ENCODE measurements at places on chromosomes 12 and 14.

- no peak for DNase-seq
These were observed 444.0 kb downstream of the CCER1 start for GRCh38 chr12:90510948-90511347.

DNA sequence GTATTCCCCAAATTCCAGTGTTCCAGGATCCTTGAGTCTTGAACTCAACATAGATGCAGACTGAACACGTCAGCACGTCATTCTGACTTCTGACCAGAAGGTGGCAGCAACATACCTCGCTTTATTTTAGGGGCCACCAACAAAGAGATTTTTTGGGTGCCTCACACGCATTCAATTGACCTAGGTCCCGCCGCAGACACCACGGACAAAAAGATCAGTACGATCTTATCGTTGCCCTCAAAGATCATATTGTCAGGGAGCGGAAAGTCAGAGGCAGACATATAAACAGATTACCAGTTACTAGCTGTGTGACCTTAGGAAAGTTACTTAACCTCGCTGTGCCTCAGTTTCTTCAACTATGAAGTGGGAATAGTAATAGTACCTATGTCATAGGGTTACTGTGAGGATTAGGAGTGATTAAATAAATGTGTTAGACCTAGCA is 6.5 kb upstream of the PRPH start:
- DNase-seq = peak; percentile 46

DNA sequence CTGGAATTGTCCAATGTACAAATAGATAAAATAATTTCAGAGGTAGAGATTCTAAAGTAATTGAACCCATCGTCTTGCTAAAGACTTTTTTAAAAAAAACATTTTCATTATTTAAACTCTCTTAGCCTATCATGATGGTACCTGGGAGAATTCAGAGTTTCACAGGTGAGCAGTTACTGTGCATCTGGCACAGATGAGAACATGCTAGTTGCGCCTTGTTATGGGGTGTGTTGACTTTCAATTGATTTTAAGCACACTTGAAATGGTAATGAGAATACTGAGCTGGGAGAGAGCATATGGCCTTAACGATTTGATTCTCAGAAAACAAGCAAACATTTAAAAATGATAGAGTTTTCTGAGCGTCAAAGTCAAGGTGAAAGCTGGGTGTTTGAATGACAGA is 66.6 kb downstream of the FLRT2 start:
- no peak for DNase-seq

GRCh38 chr14:68795597-68796417 is 2.9 kb upstream of the ZFP36L1 start:
- DNase-seq = no peak

DNA sequence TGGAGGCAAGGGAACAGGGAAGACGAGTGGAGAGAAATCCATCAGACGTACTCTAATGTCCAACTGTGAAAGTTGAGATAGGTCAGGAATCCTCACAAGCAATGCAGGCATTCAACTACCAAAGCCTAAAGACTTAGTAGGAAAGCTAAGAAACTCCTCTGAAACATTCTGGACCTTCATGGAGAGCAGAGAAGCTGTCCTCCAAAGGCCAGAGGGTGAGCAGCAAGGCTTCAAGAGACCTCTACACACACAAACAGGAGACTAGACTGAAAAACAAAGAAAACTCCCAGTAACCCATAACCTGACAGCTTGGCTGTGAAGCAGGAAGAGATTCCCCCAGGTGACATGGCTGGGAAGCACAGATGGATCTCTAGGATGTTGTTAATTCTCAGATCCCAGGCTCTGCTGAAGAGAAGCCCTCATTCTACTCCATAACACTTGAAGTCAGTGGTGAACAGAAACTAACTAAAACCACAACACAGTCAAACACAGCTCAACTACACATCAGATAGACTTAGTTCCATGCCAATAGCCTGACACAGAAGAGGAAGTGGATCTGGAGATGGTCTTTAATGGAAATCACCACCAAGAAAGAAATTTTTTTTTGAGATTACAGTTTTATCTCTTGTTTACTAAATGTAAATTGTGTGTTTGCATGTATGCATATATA is 23.2 kb upstream of the LYZ start:
- DNase-seq = no peak

- no peak for DNase-seq
These were observed 13.3 kb downstream of the PPP4R3A start for GRCh38 chr14:91496790-91497189.

DNA sequence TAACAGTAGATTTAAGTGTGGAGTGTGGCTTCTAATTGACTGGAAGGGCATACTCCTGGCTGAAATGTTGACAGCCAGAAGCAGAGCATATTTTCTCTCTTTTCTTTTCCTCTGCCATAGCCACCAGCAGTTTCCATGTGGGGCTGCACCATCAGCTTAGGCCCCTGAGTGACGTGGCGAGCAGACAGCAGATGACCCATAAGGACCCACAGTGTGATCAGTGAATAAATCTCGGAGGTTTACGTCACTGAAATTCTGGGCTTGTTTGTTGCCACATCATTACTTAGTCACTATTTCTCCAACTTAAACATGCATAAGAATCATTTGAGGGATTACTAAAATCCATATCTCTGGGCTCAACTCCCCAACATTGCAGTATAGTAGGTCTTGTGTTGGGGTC is 549.7 kb upstream of the TMEM132C start:
- DNase-seq = no peak

DNA sequence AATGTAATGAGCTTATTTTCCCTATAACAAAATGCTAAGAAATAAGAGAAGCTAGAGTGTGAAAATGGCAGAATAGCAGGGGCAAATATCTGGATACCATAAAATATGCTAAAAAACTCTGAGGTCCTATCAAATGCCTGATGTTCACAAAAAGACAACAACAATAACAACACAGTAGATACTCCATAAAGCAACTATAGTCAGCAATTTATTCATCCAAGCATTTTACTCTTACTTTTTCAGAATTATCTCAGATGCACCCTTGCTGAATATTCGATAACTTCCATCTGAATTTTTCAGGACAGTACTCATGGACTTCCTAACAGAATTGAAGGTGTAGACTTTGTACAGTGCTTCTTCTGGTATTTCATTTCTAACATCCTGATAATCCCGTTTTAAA is 88.9 kb downstream of the ATP2B1 start:
- DNase-seq = no peak

DNA sequence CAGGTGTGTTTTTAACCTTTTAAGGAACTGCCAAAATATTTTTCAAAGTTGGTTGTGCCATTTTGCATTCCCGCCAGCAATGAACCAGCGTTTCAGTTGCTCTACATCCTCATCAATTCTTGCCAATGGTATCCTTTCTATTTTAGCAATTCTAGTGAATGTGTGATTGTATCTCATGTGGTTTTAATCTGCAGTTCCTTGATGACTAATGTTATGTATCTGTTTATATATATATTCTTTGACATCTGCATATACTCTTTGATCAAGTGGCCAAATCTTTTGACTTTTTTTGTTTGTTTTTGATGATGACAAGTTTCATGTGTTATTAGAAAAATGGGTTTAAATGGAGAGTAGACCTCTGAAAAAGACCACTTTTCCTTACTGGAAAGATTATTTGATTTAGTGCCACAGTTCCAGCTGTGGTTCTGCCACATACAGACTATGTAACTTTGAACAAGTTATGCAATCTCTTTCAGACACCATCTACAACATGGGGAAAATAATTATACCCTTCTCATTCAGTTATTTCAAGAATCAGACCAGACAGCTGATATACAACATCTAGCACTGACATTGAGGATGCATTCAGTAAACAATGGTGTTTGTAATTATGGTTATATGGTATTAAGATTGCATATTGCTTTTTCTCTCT is 146.3 kb upstream of the CNOT2 start:
- DNase-seq = no peak

DNA sequence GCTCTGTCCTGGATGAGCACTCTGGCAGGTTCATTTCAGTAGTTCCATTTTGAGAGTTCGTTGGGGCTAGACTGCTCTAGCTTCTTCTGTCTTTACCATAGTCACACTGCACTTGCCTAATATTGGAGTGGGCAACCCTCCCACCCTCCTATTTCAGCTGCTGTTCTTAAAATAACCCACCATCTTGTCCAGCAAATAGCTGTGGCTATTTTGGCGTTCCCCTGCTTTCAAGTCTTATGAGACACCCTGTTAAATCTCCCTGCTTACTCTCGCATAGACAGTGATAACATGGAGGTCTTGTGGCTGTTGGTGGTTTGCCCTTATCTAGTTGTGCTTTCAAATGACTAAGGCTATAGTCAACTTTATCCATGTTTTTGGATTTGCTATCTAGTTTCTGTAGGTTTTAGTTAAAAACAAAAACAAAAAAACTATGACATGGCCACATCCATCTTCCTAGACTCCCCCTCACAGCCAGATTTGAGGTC is 65.5 kb downstream of the LRP6 start:
- no peak for DNase-seq

DNA sequence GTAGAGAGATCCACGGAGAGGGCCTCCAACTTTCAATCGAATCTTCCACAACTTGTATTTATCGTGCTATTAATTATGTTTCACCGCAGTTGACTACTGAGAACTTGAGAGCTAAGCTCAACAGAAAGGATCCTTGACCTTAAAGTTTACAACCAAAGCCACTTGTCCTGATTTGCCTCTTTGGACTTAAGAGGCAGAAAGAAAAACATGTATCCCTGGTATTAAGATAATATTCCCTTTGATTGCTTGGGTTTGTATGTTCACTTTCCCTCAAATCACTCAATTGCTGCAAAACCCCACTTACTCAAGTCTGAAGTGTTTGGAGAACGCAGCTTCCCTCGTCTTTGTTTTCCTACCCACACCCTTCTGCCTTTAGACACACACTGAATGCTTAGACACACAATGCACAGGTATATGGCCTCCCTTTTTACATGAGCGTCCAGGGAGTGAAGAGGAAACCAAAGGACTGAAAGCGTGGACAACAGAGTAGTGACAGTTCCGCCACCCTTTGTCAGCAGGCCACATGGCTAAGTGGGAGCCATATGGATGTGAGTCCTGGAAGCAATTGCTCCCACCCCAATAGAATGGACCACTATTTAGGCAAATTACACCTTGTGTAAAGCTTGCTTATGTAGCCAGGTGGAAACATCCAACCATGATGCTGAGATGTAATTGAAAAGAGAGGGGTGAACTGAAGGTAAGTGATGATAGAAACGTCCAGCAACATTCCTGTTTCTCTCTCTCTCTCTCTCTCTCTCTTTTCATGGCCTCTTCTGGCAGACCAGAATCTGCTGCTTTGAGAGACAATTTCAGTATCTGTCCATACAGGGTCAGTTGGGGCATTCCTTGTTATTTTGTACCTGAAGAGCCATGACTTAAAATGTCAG is 1.4 kb upstream of the PKP2 start:
- DNase-seq = no peak

- DNase-seq = no peak
These were observed 12.0 kb upstream of the DTX1 start for GRCh38 chr12:113044516-113044915.

DNA sequence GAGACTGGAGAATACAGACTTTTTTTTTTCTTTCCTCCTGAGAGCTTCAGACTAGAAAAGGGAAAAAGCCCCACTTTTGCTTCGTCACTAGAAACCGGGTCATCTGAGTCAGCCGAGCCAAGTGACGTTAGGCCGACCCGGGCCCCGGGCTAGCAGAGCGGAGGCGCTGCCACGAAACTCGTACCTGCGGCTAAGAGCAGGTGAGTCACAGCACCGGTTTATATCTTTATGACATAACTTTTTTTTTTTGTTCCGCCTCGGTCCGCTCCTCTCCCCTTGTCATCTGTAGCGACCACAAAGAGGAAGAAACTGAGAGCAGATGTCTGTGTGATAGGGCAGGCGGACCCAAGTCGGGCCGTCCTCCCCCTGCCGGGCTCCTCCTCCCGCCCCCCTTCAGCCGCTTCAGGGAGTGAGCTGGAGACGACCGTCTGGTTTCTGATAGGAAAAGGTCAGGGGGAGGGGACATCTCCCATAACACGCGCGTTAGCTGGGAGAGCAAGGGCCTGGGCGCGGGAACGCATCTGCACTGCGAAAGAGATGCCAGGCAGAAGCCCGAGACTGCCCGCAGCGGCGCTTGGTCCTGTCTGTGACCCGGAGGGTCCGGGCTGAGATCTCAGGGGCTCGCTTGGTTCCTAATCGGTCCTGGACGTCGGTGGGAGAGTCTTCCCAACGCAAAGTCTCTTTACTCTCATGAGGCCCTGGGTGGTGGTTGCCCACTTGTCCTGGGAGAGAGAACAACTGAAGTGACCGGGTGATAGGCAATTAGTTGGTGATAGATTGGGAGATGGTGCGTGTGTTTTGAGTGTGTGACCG is 586 bp downstream of the TTC6 start:
- DNase-seq = peak; percentile 28

- DNase-seq = no peak
These were observed 23.0 kb downstream of the BTBD6 start for GRCh38 chr14:105271224-105271890.

DNA sequence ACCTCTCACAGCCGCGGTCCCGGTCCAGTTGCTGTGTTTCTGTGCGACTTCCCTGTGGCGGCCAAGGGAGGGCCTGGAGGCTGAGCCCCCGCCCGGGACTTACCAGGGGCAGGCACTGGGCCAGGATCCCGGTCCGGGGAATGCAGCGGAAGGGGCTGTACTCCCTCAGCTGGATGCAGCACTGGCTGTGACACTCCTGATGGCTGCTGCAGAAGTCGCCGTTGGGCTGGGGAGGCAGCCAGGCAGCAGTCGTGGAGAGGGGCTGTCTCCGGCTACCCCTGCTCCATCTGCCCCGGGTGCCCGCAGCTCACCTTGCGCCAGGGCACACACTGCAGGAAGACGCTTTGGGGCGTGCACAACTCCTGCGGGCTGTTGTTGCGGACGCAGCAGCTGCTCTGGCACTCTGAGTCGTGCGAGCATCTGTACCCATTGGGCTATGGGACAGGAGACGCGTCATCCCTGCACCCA is 6.2 kb downstream of the LRCOL1 start:
- no peak for DNase-seq

- no peak for DNase-seq
These were observed 38.6 kb upstream of the MMP17 start for GRCh38 chr12:131789638-131790037.

DNA sequence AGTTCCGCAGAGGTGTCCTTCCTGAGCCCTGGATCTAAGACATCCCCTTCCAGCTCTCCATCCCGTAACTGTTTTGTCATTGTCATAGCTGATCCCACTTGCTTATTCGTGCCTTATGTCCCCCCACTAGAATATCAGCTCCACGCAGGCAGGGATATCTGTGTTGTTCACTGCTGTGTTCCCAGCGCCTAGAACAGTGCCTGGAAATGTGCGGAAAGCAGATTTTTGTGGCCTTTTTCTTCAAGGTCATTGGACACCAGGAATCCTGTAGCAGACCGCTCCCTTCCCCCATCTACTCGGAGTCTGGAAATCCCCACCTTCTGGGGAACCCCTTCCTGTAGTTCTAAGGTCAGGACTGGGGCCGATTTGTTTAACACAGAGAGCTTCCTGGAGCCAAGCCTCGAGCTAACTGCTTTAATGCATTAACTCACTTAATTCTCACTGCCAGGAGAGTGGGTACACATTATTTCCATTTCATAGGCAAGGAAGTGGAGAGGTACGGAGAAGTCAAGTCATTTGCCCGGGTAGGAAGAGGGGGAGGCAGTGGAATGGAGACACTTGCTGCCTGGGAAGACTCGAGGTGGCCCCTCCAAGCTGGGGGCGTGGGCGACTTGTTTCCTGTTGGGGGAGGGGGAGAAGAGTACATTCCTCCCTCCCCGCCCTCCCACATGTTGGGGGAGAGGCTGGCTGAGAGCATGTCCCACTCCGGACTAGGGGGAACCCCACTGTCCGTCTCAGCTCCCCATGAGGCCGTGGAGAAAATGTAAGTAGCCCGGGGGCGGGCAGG is 1.2 kb upstream of the SH2B3 start:
- DNase-seq = no peak

Measured in HCT116 (cell line).